ENCODE measurements at places on chromosomes 7 and 10. TPM values are rescaled to one million over a fixed set of nuclear protein-coding genes. Genes with fewer than 3 reads are reported as not detected.

GNAT3 gene
- total RNA-seq, result not detected

GRCh38 chr10:51121861-51122260 lies 47.6 kb downstream of the PRKG1 start:
- H3K4me3 ChIP-seq, result no peak overlapping the region
- no peaks in the 10 kb centered on the region for H3K4me1 ChIP-seq
- no peak for DNase-seq
- H3K27ac ChIP-seq, result no peak overlapping the region

GRCh38 chr7:151566897-151567320 lies 47.2 kb upstream of the RHEB start:
- H3K4me3 ChIP-seq, result no peak overlapping the region
- H3K4me1 ChIP-seq, result no peaks in the 10 kb centered on the region
- no peaks in the 10 kb centered on the region for H3K27me3 ChIP-seq
- no peaks in the 10 kb centered on the region for H3K36me3 ChIP-seq
- no peak for DNase-seq
- no peak overlapping the region for H3K27ac ChIP-seq

GRCh38 chr7:103073989-103074518 lies 542 bp downstream of the FBXL13 start:
- no peaks in the 10 kb centered on the region for H3K27me3 ChIP-seq
- H3K36me3 ChIP-seq, result peaks cover 2% of the 10 kb centered on the region
- no peak for DNase-seq
- H3K4me1 ChIP-seq, result peaks cover 26% of the 10 kb centered on the region

DNA sequence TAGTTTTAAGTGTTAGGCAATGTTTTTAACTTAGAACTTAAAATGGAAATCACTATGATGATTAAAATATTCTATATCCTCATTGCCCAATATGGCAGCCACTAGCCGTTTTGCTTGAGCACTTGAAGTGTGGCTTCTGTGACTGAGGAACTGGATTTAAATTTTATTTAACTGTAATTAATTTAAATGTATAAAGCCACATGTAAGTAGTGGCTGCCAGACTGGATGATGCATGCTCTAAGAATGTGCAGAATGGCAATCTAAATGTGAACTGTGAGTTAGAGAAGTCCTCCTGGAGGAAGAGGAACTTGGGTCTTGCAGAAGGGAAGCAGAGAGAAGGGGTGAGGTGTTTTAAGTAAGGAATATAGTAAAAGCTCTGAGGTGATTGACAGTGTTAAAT lies 451.4 kb downstream of the SUGCT start:
- no peak for DNase-seq
- H3K4me1 ChIP-seq, result no peaks in the 10 kb centered on the region
- H3K4me3 ChIP-seq, result no peak overlapping the region
- H3K27ac ChIP-seq, result no peak overlapping the region

DNA sequence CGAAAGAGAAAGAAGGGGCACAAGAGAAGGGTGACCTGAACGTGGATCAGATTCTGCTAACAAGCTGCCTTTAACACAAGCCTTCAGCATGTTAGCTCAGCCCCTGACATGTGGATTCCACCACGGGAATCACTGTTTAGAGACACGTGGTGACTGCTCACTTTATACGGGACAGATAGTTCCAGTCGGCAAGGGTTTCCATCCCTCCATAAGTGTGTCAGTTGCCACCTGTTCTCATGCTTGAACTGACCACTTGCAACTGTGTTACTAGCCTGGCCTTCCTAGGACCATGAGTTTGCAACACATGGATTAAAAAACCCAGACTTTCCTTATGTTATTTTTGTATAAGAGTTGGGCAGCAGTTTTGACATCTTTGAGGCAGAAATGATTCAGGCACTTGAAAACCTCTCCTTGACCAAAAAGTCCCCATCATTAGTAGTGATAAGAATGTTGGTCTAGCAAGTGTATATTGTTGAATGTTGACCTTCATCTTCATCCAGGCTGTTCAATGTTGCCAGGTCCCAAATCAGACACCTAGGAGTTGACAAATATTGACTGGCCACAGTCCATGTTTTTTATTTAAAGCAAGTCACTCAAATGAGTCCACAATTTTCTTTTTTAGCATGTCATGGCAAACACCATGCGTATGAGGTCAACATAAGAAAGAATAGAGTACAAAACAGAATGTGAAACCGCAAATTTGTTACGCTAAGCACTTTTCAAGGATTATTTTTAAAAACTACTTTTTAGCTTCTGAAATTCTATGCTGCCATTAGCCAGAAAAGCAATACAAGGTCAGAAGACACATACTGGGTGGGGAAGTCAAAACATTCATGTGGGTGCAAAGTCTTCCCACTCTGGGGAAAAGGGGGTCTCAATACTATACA lies 101.6 kb downstream of the ABLIM1 start:
- H3K36me3 ChIP-seq, result no peaks in the 10 kb centered on the region
- no peak for DNase-seq
- H3K4me3 ChIP-seq, result no peak overlapping the region
- H3K27me3 ChIP-seq, result no peaks in the 10 kb centered on the region
- no peak overlapping the region for H3K27ac ChIP-seq

PDZD7 gene
- 2.7 TPM for total RNA-seq

ABLIM1 gene
- total RNA-seq, result 212 TPM

- no peak overlapping the region for H3K4me3 ChIP-seq
- no peak for DNase-seq
- no peaks in the 10 kb centered on the region for H3K27me3 ChIP-seq
- no peaks in the 10 kb centered on the region for H3K36me3 ChIP-seq
Measured at GRCh38 chr10:105990529-105990928, 1174.0 kb downstream of the SORCS1 start.

GRCh38 chr10:115829521-115830205 lies 443.3 kb downstream of the GFRA1 start:
- DNase-seq, result no peak
- H3K36me3 ChIP-seq, result no peaks in the 10 kb centered on the region
- no peaks in the 10 kb centered on the region for H3K27me3 ChIP-seq
- H3K4me3 ChIP-seq, result no peak overlapping the region
- H3K4me1 ChIP-seq, result no peaks in the 10 kb centered on the region

DNA sequence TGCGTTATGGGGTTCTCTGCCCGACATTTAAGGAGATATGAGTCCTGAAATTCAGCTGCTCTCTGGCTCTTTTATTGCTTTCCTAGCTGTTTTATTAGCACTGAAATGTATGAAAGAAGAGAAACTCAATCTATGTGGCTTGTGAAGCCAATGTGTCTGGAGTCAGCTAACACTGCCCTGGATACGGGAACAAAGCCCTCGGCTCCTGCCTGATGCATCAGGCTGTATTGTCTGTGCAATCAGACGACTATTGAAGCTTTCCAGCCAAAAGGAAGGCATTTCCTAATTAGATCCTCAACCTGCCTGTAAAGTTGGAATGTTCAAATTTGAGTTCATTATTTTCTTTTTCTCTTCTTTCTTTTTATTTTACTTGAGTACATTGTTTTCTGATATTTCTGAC lies 22.0 kb upstream of the TM9SF3 start:
- DNase-seq, result no peak
- peaks cover 1% of the 10 kb centered on the region for H3K36me3 ChIP-seq
- no peak overlapping the region for H3K4me3 ChIP-seq
- no peaks in the 10 kb centered on the region for H3K27me3 ChIP-seq
- H3K27ac ChIP-seq, result no peak overlapping the region

NKX6-2 gene
- not detected for total RNA-seq

DNA sequence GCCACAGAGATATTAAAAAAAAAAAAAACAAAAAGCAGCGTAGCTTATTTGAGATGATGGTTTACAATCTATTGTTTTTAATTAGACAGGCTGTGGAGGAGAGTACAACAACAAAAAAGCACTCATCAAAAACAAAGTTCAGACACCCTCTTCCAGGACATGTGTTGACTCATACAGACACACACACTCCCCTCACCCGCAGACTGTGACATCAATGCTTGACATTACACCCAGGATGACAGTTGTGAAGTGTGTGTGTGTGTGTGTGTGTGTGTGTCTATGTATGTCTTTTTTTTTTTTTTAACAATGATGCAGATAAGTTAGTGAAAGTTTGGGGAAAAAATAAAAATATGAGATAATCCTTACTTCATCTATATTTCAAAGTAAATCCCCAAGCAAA lies 303.6 kb downstream of the GPAM start:
- H3K4me1 ChIP-seq, result no peaks in the 10 kb centered on the region
- DNase-seq, result no peak
- no peak overlapping the region for H3K4me3 ChIP-seq
- no peak overlapping the region for H3K27ac ChIP-seq
- no peaks in the 10 kb centered on the region for H3K27me3 ChIP-seq
- H3K36me3 ChIP-seq, result no peaks in the 10 kb centered on the region

UBTD1 gene
- 2.1 TPM for total RNA-seq

- DNase-seq, result no peak
- no peaks in the 10 kb centered on the region for H3K36me3 ChIP-seq
- no peak overlapping the region for H3K27ac ChIP-seq
- H3K4me1 ChIP-seq, result no peaks in the 10 kb centered on the region
Measured at GRCh38 chr7:48742079-48742798, 182.1 kb upstream of the CDC14C start.

- H3K27me3 ChIP-seq, result no peaks in the 10 kb centered on the region
- H3K4me1 ChIP-seq, result no peaks in the 10 kb centered on the region
- H3K4me3 ChIP-seq, result no peak overlapping the region
- DNase-seq, result no peak
Measured at GRCh38 chr10:114647545-114648138, 10.4 kb downstream of the ABLIM1 start.

NKX2-3 gene
- total RNA-seq, result not detected

AGAP3 gene
- total RNA-seq, result 67.3 TPM

DNA sequence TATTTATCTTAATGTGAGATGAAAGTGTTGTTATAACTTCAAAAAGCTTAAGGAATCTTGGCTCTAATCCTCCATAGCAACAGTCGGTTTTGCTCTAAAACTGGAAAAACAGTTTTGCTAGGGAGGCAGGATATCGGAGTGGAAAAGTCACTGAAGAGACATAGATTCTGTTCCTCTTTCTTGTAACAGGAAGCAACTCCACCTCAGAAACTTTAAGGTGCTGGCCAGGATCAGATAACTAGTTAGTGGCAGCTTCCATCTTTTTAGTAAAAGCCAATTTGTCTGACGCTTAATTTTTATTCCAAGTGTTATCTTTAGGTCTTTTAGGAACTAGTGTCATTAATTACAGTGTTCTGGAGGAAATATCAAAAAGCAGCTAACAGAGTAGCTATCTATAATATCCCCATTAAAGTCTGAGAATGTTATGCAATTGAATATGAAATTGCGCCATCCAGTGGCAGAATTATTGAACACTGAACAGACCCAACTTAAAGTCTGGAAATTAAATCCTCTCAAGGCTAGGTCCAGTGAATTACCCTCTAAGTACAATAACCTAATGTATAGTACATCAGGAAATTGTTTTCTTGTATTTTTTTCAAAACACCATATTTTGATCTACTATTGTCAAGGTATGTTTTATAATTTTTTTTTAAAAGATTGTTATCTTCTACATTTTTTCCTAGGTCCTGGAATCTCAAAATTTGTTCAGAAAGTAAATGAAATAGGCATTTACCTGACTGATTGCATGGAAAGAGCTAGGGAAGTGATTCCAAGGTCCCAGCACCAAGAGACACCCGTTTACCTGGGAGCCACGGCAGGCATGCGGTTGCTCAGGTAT lies 65.9 kb upstream of the CC2D2B start:
- no peaks in the 10 kb centered on the region for H3K4me1 ChIP-seq
- no peaks in the 10 kb centered on the region for H3K27me3 ChIP-seq
- no peaks in the 10 kb centered on the region for H3K36me3 ChIP-seq

- peaks cover 4% of the 10 kb centered on the region for H3K4me1 ChIP-seq
- no peaks in the 10 kb centered on the region for H3K27me3 ChIP-seq
- H3K27ac ChIP-seq, result peak overlapping the region; percentile 12
- no peak for DNase-seq
- no peaks in the 10 kb centered on the region for H3K36me3 ChIP-seq
- H3K4me3 ChIP-seq, result no peak overlapping the region
Measured at GRCh38 chr10:70272925-70273316, 10.9 kb downstream of the NPFFR1 start.

CALHM3 gene
- not detected for total RNA-seq

- H3K4me1 ChIP-seq, result no peaks in the 10 kb centered on the region
- H3K27ac ChIP-seq, result no peak overlapping the region
- peak overlapping the region; percentile 10 for H3K4me3 ChIP-seq
- no peaks in the 10 kb centered on the region for H3K36me3 ChIP-seq
Measured at GRCh38 chr7:47571331-47572093, 10.4 kb downstream of the TNS3 start.

DNA sequence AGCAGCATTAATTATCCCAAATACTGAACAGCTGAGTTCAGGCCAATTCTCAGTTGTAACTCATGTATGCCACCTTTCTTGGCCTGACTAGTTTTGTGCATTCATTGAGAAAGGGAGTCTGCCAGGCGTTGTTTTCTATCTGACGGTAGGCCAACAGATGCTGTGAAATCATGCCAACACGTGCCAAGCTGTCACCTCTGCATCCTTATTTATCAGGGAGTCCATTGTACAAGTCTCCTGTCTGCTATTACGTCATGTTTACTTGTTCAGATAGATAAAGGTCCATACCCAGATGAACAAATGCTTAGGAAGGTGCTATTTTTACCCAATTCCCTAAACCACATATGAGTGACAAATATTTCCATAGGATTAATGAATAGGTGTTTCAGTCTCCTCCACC lies 127.2 kb upstream of the CDK6 start:
- no peak for DNase-seq
- no peaks in the 10 kb centered on the region for H3K36me3 ChIP-seq
- peaks cover 4% of the 10 kb centered on the region for H3K27me3 ChIP-seq
- no peaks in the 10 kb centered on the region for H3K4me1 ChIP-seq

SAMD9 gene
- total RNA-seq, result 38.1 TPM

- no peak for DNase-seq
- H3K4me1 ChIP-seq, result no peaks in the 10 kb centered on the region
- H3K4me3 ChIP-seq, result no peak overlapping the region
- H3K27me3 ChIP-seq, result no peaks in the 10 kb centered on the region
- no peaks in the 10 kb centered on the region for H3K36me3 ChIP-seq
- H3K27ac ChIP-seq, result no peak overlapping the region
Measured at GRCh38 chr10:5198386-5198785, 1.7 kb downstream of the AKR1C4 start.

GRCh38 chr7:88218429-88218745 lies 1.5 kb downstream of the SRI start:
- peak overlapping the region; percentile 73 for H3K27ac ChIP-seq
- DNase-seq, result no peak
- peak overlapping the region; percentile 77 for H3K4me3 ChIP-seq
- H3K27me3 ChIP-seq, result no peaks in the 10 kb centered on the region
- H3K4me1 ChIP-seq, result peaks cover 14% of the 10 kb centered on the region

UPK3B gene
- total RNA-seq, result 9.3 TPM

Data from T-cell (primary cell).